HFFc6 (cell line): ENCODE measurements at places on chromosomes 2 and 18.

DNA sequence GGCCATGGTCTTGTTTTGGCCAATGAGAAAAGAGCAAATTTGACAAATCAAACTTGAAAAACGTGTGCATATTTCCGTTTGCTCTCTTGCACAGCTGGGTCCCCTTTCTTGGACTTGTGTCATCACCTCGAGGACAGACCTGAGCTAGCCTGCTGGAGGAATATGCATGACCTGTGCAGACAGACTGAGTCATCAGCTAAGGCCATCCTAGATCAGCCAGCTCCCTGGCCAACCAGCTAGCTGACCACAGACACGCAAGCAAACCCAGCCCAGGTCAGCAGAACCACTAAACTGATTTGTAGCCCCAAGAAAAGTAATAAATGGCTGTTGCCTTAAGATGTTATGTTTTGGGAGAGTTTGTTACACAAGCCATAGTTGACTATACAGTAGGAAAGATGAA lies 61.3 kb upstream of the PAX3 start:
- DNase-seq = no peak

GRCh38 chr18:24975496-24976372 lies 376.2 kb downstream of the ZNF521 start:
- no peak for DNase-seq

- no peak for DNase-seq
These were observed 669.5 kb downstream of the ERBB4 start for GRCh38 chr2:211868996-211869533.

DNA sequence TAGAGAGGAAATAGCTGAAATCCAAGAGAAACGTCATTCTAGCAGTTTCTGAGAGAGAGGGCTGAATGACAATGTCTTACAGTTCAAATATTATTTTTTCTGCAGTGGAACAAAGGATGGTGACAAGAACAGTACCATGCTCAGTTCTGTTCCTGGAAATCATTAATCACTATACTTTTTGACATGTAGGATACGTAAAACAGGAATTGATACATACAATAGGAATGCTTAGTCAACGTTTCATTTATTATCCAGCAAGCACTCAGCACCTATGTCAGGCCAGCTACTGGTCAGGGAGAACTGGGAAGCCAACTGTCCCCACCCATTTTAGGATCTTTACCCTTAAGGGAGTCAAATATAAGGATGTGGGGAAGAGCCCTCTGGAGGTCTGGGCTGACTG lies 114.7 kb downstream of the DHRS9 start:
- no peak for DNase-seq

- DNase-seq = no peak
These were observed 88.0 kb downstream of the TEX51 start for GRCh38 chr2:126986631-126987187.

- DNase-seq = no peak
These were observed 78.5 kb downstream of the MAIP1 start for GRCh38 chr2:200033929-200034328.

DNA sequence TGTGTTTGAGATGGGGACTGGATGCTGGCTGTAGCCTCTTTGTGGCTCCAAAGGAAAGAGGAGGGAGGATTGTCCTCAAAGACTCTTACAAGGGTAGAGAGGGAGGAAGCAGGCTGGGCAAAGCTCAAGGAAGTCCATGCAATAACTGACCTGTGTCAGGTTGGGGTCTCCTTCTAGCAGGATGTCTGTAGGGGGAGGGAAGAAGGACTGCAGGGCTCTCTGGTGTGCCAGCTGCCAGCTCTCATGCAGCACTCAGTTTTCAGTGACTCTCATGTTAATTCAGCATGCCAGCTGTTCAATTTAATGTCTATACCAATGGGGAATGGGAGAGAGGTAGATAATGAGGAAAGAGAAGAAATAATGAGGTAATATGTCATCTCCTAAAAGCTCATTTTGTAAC lies 85.3 kb upstream of the RANBP2 start:
- no peak for DNase-seq

- DNase-seq = no peak
These were observed 269.8 kb downstream of the GLI2 start for GRCh38 chr2:121005453-121005852.

GRCh38 chr2:238423561-238424312 lies 3.0 kb upstream of the ASB1 start:
- DNase-seq = peak; percentile 14

DNA sequence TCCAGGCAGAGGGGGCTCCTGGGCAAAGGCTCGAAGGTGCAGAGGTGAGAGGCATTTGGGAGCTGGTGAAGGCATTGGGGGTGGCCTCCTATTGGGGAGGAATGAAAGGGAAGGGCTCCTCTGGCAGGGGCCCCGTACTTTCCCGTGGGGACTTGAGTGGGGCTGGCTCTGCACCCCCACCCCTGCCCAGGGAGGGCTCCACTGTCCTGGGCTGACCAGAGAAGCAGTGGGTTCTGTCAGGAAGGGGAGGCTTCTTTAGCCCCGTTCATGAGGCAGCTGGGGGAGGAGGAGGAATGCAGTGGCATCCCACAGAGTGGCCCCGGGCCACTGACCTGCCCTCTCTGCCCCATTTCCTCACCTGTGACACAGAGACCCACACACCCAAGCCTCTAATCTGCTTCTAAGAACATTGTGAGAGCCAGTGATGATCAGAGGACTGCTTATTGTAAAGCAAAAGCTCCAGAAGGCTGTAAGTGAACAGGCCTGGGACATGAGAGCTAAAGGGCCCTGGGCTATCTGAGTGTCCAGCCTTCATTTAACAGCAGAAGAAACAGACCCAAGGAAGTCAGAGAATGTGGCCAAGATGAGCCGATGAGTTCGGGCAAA lies 38.6 kb upstream of the GPAT2 start:
- no peak for DNase-seq

- no peak for DNase-seq
These were observed 109.5 kb downstream of the PXDN start for GRCh38 chr2:1634681-1635341.

- DNase-seq = no peak
These were observed 240.2 kb downstream of the ALPK2 start for GRCh38 chr18:58388736-58389135.
